Endothelial cell (in vitro differentiated cells): ENCODE measurements at places on chromosomes 12 and 14. TPM values are rescaled to one million over a fixed set of nuclear protein-coding genes. Genes with fewer than 3 reads are reported as not detected.

MYF6 gene
- 0.31 TPM for total RNA-seq

P2RX2 gene
- total RNA-seq = not detected

GRCh38 chr12:110590806-110591326 is 7.7 kb upstream of the PPTC7 start:
- no peak for DNase-seq

DNA sequence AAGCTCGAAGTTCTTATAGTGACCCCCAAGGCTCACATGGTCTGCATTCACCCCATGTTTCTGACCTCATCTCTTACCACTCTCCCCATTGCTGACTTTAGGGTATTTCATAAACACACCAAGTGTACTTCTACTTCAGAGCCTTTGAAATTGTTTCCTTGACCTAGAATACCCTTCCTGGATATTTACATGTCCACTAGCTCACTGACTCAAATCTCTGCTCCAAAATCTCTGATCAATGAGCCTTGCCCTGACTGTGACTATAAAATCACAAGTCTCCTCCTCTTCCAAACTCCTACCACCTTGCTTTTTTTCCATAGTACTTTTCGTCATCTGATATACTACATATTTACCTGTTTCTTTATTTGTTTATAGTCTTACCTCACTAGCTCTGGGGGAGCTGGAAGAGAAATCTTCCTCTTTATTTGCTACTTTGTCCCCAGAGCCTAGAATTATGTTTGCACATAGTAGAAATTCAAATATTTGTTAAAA is 105.1 kb downstream of the RMST start:
- no peak for DNase-seq

DNA sequence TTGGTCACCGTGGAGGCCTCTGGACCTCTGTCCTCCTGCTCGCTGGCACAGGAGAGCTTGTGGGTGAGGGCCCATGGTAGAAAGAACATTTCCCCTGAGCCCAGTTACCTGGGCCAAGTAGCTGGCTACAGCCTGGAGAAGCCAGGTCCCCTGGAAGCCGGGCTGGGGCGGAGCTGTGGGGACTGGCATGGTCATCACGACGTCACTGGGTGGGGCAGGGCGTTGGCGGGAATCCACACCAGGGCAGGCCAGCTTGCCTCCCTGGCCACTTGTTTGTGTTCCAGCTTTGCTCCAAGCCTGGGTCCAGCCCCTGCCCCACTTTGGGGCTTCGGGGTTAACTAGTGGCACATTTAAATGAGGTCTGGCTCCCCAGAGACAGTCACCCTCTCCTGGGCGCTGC is 35.0 kb upstream of the SLC24A4 start:
- no peak for DNase-seq

DNA sequence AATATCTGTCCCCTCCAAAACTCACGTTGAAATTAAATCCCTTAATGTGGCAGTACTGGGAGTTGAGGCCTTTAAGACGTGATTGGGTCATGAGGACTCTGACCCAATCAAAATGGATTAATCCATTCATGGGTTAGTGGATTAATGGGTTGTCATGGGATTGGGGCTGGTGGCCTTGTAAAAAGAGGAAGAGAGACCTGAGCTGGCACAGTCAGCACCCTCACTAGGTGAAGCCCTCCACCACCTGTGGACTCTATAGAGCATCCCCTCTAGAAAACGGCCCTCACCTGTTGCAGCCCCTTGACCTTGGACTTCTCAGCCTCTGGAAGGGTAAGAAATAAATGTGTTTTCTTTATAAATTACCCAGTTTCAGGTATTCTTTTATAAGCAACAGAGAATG is 53.0 kb downstream of the SPRING1 start:
- no peak for DNase-seq

DNA sequence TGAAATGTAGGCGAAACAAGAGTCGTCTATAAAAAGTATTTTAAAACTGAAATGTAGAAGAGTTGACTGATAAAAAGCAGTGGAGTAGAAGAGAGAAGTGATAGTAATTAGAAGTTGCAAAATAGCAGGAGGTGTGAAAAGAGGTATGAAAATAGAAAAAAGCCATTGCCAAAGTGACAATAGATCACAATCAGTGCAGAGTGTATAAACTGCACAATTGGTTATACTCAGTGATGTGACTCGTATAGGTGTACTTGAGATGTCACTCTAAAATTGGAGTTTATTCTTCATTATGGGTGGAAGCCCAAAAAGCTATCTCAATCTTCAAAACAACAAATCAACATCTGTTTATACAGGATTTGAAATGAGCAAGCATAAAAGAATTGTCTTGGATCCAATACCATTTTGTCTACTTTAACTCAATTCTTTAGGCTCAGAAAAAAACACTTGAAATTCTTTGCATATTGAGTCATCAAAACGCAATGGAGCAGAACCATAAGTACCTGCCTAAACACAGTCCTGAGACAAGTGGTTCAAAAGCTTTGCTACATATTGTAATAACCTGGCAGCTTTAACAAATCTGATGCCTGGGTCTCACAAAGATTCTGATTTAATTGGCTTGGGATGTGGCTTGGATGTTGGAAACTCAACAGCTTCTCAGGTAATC is 8.8 kb downstream of the IKBIP start:
- no peak for DNase-seq

DNA sequence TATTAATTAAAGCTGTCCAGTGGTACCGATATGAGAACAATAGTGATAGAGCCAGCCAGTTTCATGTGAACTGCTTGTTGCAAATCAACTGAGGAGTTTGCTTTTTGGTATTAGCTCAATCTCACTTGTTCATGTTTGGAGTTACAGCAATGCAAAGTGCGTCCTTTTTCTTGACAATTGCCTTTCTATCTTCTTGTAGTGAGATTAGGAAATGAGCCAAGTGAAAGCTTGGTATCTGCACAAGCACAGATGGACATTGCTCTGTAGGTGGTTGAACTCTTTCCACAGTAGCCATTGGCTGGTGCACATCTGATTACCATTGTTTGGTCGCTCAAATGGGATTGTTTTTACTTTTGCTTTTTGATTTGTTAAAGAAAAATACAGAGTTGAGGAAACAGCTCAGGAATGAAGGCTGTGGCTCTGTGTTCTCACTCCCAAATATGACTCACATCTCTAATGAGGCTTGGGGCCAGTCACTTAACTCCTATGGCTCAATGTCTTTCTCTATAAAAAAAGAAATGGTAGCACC is 241.4 kb downstream of the BMP4 start:
- DNase-seq = no peak

DNA sequence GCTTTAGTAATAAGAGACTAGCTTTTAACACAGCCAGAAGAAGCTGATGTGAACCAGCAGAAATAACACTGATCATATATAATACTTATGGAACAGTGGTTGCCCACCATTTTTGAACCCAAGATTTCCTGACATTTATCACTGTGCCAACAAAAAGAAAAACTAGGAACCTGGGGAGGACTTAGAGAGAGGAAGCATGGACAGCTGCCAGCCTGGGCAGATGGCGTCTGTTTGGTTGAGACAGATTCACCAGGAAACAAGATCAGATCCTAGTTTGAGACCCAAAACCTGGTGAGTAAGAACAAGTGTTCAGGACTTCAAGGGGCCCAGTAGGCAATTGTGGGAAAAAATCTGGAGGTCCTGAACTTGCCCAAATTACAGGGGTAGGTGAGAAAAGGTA is 95.3 kb downstream of the BICD1 start:
- DNase-seq = no peak

DNA sequence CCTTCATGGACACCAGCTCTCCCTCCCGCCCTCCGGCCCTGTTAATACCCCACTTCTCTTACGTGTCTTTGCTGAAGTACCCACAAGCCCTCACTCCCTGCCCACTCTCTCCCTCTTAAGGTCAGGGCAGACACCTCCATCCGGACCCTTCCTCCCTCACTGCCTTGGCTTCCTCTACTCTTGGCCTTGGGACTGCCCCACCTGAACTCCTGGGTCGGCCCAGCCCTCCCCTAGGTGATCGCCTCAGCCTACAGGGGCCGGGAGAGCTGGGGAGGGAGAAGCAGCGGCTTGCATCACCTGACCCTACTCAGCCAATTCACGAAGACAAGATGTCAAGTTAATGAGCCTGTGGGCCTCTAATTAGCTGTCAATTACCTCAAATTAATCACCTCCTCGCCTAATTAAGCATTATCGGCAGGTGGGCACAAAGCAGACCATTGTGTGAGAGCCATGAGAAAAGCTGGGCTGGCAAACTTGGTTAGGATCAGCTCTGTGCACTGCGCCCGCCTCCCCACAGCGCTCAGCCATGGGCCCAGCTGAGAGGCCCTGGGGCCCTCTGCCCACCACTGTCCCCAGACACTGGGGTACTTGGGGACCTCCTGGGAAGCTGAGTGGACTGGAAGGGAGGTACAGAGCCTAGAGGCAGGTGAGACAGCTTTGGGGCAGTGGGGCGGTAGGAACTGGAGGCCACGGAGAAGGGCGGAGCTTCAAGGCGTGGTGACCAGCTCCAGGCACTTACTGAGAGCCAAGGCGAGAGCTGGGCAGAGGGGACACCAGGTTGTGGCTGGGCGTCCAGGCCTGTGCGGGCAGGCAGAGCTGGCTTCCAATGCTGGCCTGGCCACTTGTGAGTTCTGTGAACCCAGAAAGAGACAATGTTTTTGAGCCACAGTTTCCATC is 25.1 kb upstream of the VSX2 start:
- DNase-seq = no peak
